ENCODE measurements at places on chromosomes 3 and 15. TPM values are rescaled to one million over a fixed set of nuclear protein-coding genes. Genes with fewer than 3 reads are reported as not detected.

GRCh38 chr3:59261009-59261408 is 211.2 kb upstream of the CFAP20DC start:
- H3K36me3 ChIP-seq = no peaks in the 10 kb centered on the region
- H3K27me3 ChIP-seq = no peaks in the 10 kb centered on the region
- H3K4me3 ChIP-seq = no peak overlapping the region
- no peaks in the 10 kb centered on the region for H3K4me1 ChIP-seq
- H3K27ac ChIP-seq = no peak overlapping the region

The DVL3 gene
- 49.1 TPM for total RNA-seq

GRCh38 chr3:101809178-101810021 is 30.4 kb downstream of the NXPE3 start:
- H3K36me3 ChIP-seq = no peaks in the 10 kb centered on the region
- H3K4me1 ChIP-seq = peaks cover 16% of the 10 kb centered on the region
- no peaks in the 10 kb centered on the region for H3K27me3 ChIP-seq
- H3K27ac ChIP-seq = no peak overlapping the region
- DNase-seq = peak; percentile 67

The CCNB2 gene
- 15.1 TPM for total RNA-seq

The CFAP20DC gene
- 2.6 TPM for total RNA-seq

DNA sequence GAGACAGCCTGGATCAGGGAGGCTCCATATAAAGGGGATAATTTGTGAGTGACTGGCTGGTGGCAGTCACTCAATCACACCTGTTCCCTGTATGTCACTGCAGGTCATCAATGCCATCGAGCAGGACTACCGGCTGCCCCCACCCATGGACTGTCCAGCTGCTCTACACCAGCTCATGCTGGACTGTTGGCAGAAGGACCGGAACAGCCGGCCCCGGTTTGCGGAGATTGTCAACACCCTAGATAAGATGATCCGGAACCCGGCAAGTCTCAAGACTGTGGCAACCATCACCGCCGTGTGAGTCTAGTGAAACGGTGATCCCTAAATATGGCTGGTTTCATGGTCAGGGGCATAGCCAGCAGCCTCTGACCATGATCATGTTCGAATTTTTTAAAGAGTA is 453.2 kb downstream of the EPHB1 start:
- H3K4me3 ChIP-seq = no peak overlapping the region
- no peaks in the 10 kb centered on the region for H3K36me3 ChIP-seq
- H3K27ac ChIP-seq = no peak overlapping the region
- no peaks in the 10 kb centered on the region for H3K27me3 ChIP-seq
- no peaks in the 10 kb centered on the region for H3K4me1 ChIP-seq

- no peak overlapping the region for H3K27ac ChIP-seq
- H3K36me3 ChIP-seq = no peaks in the 10 kb centered on the region
- H3K4me1 ChIP-seq = peaks cover 9% of the 10 kb centered on the region
- no peak for DNase-seq
- no peaks in the 10 kb centered on the region for H3K27me3 ChIP-seq
- no peak overlapping the region for H3K4me3 ChIP-seq
Measured at GRCh38 chr15:40892447-40893012, 1.7 kb upstream of the VPS18 start.

DNA sequence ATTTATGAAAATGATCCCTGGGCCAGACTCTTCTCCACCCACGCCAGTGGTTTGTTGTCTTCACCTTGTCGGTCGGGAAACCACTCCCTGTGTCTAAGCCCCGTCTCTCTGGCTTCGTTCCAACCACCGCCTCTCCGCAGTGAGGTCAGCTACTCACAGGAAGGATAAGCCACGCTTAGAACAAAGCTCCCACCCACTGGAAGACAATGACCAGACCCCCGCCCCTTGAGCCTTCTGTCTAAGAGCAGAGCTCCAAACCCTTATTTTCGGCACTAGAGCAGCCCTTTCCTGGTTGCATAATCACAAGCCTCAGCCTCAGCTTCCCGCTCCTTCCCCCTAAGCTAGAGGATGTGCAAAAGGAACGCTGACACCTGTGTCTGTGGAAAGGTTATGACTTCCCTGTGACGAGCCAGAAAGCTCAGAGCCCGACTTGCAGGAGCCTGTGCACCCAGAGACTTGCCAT is 114.9 kb upstream of the MEF2A start:
- peak; percentile 42 for DNase-seq
- no peaks in the 10 kb centered on the region for H3K36me3 ChIP-seq
- no peaks in the 10 kb centered on the region for H3K27me3 ChIP-seq
- H3K4me1 ChIP-seq = peaks cover 14% of the 10 kb centered on the region

The RFX7 gene
- 10.0 TPM for total RNA-seq

DNA sequence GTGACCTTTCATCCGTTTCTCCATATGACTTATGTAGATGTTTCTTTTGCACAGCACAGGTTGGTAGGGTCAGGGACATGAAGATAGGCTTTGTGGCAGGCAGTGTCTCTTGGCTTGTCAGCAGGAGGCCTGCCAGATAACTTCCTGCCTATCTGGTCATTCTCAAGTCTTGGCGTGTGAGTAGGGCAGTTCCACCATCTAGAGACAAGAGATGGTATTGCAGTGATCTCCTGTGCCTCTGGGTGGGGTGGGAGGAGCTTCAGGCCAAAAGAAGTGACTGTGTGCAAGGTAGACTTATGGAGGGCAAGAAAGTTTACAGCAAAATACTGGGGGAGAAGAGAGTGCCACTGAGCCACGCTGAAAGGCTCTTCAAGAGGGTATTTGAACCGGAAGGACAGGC is 11.0 kb downstream of the TEX264 start:
- no peaks in the 10 kb centered on the region for H3K36me3 ChIP-seq
- H3K27me3 ChIP-seq = no peaks in the 10 kb centered on the region
- peaks cover 4% of the 10 kb centered on the region for H3K4me1 ChIP-seq

All from hepatocyte (in vitro differentiated cells).